ENCODE measurements at places on chromosomes 11 and 22.

- peak; percentile 55 for DNase-seq
These were observed 2.8 kb upstream of the ROBO4 start for GRCh38 chr11:124900464-124900863.

DNA sequence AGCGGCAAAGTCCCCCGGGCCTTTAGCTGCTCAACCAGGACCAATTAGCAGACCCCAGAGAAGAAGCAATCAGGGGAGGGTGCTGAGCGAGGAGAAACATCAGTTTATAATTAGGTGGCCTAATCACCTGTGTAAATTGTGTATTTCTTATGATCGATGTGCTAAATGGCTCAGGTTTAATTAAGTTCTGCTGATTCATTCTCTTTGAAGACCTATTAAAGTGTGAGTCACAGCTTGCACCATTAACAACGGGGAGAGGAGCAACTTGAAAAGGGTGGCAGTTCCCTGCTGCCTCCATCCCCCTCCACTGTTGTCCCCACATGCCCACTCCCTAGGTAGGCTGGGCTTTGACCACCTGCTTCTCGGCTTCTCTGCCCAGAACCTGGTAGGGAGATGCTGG, 10.7 kb downstream of the ISX start:
- DNase-seq: no peak

DNA sequence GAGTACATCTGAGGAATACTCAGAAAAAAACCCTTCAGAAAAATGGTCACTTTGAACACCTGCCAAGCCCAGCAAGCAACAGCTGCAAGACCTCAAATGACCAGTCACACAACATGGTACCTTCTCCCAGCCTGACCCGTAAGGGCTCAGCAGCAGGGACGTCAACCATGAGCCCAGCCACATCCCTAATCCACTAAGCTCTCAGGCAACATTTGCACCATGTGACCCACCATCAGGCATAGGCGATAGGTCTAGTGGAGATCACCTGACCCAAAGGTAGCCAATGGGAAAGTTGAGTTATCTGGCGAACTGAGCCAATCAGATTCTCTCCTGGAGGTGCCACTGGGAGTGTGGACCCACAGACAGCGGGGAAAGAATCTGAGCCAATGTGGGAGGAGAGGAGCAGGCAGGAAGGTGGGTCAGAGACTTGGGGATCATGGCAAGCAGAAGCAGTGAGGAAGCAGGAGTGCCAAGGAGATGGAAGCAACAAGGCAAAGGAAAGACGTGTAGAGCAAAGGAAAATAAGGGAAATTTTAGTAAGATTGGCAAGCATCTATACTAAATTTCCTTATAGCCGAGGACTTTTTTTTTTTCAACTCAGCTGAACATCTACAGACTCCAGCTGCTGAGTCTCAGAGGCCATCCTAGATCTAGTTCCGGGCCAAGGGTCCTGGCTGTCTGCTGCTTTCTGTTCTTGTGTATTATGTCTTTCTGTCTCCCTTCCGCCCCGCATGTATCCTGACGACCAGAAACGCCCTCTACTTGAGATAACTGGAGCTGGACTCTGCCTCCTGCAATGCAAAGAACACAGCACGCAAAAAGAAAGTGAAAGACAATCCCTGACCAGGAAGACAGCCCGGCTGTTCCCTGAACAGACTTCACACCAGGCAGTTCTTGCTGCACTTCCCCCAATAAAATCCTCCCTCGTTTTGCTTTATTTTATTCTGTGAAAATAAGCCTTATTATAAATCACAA, 11.0 kb upstream of the PLAAT2 start:
- DNase-seq: no peak

GRCh38 chr11:95895815-95896214, 28.1 kb downstream of the MTMR2 start:
- DNase-seq: no peak
